ENCODE measurements at places on chromosomes 5 and 9.

DNA sequence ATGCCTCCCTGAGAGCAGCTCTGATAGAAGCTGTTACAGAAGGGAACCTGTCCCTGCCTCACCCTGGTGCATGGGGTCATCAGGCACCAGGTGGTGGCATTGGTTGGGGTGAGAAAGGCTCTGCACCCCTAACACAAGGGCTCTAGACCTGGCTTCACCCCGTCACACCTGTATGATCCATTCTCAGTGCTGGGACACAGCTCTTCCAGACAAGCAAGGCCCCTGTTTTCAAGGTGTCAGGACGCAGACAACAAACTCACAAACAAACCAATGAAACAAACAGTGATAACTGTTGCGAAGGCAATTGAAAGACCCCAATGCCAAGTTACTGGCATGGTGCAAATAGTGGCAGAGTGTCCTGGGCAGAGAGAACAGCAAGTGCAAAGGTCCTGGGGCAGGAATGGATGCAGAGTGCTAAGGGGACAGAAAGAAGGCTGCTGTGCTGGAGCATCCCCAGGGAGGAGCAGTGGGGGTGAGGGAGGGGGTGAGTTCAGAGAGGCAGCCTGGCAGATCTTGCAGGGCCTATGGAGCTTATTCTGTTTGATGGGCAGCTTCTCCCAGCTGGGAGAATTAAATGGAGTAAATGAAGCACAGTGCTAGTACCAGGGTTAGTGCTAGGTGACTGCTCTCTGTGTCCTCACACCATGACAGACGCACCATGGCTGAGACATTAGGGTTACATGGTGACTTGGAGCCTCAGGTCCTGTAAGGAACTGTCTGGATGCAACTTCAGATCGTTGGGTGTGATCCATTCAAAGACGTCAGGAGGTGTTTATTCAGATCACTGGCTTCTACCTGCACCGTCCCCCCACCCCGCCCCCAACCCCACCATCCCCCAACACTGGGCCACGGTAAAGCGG lies 67.9 kb upstream of the UNC5A start:
- DNase-seq: no peak

DNA sequence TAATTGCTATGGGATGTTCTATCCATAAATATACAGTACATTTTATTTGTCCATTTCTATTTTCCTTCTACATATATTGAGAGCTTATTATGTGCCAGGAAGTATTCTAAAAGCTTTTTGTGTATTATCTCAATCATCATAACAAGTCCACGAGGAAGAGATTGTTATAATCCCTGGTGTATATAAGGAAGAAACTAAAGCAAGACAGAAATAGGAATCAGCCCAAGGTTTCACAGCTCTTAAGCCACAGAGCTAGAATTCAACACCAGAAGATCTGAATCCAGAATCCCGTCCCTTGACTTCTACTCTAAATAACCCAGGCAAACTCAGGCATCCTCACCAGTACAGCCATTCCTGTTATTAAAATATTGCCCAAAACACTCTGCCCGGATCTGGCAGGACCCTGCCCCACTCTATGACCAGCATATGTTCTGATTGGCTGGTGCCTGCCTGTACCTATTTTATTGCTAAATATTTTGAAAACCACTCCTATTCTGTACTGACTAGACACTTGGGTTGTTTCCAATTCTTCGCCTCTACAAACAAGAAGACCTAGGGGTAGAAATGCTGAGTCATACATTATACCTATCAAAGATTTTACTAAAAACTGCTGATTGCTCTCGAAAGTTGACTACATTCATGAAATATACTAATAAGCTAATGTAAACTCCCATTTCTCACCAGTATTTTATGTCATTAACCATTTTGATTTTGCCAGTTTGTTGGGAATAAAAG lies 297.4 kb downstream of the ENC1 start:
- DNase-seq: no peak

GRCh38 chr5:3456121-3456681 lies 139.4 kb upstream of the IRX1 start:
- no peak for DNase-seq

DNA sequence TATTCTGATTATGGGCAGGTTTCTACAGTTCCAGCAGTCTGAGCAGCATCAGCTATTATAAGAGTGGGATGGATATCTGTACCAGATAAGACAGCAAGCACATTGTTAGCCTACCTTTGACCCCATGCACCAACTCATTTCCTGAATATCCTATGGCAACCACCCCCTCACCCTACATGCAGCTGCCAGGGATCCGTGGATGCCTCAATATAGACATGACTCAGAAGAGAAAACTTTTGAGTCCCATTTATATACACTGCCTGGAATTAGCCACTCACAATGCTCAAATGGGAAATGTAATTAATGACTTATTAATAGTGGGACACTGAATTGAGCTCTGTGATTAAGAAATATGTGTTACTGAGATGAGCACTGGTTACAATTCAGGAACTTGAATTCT lies 124.4 kb downstream of the SSBP2 start:
- DNase-seq: no peak

- no peak for DNase-seq
Observed at GRCh38 chr5:148416921-148417320, 33.2 kb downstream of the FBXO38 start.

GRCh38 chr5:55316837-55317236 lies 9.0 kb downstream of the MTREX start:
- DNase-seq: no peak

DNA sequence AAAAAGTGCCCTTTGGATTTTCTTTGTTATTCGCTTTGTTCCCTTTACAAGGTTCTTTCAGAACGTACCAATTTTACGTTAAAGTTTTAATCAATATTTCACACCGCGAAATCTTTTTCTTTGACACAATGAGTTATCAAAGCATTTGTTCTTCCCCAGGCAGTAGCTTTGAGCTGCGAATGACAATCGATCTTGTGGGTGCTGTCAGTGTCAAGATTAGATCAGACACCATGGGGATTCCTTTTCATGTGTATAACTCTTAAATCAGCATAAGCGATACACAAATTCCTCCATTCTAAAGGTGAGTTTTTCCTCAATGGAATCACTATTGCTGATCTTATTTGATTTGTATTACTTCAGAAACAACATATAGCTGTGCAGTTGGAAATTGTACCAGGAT lies 145.5 kb downstream of the ST8SIA4 start:
- DNase-seq: no peak

DNA sequence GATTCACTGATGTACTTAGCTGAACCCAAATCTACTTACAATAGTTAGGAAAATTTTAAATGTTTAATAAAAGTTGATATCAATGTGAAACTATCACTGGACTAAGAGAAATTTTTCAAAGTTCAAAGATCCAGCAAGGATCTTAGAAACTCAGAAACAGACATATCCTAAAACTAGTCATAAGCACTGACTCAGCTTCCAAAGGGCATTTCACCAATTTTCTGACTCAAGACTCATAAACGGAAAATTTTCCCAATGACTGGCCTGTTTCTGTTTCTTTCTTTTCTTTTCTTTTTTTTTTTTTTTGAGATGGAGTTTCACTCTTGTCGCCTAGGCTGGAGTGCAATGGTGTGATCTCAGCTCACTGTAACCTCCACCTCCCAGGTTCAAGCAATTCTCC lies 66.6 kb downstream of the CDC14B start:
- DNase-seq: no peak

GRCh38 chr5:173848986-173849596 lies 39.1 kb upstream of the CPEB4 start:
- no peak for DNase-seq

DNA sequence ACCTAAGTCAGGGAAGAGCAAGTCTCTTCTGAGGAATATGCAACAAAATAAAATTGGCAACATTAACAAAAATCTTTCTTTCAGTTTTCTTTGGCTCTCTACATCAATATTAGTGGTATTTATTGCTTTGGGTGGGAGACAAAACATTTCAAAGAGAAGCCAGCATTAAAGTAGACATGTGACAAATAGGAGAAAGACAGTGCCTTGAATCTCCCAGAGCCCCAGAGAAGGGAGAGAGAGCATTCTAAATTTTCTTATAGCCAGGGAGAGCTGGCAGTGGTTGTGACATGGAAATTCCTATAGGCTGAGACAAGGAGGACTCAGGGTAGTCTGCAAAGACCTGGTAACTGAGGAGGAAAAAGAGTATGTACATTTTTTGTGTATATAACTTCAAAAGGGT lies 79.4 kb upstream of the NREP start:
- no peak for DNase-seq

GRCh38 chr5:149424371-149425315 lies 45.6 kb upstream of the IL17B start:
- DNase-seq: no peak

GRCh38 chr5:126741361-126741760 lies 35.6 kb upstream of the LMNB1 start:
- no peak for DNase-seq

DNA sequence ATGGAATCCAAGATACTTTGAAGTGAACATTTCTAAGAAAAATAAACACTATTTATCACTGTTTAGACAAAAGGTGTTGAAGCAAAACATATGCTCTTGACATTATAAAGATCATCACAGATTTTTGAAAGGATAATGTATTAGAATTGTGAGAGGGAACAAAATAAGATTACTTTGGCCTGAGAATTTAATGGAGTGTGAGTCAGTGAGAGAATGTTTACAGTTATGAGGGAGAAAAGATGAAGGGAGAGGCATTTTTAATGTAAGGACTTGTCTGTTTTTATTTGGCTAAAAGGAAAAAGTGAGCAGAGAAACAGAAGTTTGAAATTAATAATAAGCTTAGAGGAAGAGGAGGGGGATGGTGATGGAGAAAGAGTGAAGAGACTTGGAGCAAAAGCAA lies 1010.1 kb downstream of the EFNA5 start:
- DNase-seq: no peak

DNA sequence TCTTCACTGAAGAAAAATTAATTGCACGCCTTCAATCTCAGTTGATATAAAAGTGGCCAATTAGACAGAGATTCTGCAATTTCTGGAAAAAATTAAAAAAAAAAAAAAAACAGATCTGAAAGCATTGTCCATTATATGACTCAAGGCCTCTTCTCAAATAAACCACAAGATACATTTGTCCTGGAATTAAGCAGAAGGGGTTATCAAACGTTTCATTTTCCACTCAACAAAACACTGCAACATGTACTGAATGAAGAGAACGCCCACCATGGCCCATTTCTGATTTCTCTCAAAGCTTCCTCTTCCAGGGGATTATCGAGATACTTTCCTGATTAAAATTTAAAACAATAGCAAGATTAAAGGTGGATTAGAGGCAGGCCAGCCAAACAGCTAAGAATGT lies 5.8 kb upstream of the PAPPA start:
- no peak for DNase-seq

DNA sequence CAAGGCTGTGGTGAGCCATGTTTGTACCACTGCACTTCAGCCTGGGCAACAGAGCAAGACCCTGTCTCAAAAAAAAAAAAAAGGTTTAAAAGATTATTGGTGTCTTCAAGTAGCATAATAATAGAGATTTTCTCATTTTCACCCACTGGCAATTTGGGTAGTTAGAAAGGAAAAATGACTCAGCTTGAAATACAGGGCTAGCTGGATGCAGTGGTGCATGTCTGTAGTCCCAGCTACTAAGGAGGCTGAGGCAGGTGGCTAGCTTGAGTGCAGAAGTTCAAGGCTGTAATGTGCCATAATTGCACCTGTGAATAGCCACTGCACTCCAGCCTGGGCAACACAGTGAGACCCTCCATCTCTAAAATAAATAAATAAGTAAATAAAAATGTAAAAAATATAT lies 111.1 kb downstream of the ARRDC3 start:
- no peak for DNase-seq

- DNase-seq: no peak
Observed at GRCh38 chr5:122741681-122742080, 33.2 kb upstream of the SNX2 start.

DNA sequence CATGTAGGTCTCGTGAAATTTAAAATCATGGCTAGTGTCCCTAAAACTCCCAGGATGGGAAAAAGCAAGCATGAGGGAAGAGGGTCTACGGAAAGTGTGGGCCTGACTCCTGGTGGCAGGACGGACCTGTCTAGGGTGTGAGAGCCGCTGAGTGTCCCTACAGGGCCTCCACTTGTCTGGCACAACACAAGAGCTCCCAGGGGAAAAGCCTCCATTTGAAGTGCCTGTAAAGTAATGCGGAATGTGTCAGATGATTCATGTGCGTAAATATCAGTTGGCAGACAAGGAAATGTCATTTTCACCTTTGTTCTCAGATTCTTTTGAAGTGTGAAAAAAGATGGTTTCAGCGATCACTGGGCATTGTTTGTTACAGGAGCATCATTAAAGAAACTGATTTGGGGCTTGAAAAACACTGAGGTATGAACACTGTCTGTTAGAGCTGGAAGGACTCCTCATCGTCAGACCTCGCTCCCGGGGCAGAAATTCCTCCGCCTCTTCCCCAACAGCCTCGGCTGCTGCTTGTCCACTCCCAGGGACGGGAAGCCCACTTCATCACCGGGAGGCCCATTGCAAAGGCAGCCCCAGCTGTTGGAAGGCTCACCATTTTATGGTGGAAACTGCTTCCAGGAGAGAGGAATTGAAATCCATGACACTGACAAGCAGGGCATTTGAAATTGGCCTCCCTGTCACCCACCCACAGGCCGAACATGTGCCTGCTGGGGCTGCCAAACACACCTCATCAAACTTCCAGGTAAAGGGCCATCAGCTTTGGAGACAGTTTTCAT lies 240.8 kb downstream of the FSTL4 start:
- no peak for DNase-seq

GRCh38 chr9:34574571-34574970 lies 15.0 kb downstream of the CNTFR start:
- DNase-seq: no peak

DNA sequence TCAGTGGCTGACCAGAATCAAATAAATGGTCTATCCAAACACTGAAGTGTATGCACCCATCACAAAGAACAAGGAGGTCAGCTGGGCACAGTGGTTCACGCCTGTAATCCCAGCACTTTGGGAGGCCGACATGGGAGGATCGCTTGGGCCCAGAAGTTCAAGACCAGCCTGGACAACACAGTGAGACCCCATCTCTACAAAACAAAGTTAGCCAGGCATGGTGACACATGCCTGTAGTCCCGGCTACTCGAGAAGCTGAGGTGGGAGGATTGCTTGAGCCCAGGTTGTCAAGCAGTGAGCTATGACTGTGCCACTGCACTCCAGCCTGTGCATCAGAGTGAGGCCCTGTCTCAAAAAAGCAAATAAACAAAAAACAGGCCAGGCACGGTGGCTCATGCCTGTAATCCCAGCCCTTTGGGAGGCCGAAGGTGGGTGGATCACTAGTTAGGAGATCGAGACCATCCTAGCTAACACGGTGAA lies 40.5 kb downstream of the SEMA4D start:
- DNase-seq: no peak
